ENCODE measurements at places on chromosomes 6 and 20.

- DNase-seq: no peak
These were observed 40.4 kb upstream of the SGK1 start for GRCh38 chr6:134358320-134358719.

GRCh38 chr6:53879608-53880007, 84.8 kb downstream of the LRRC1 start:
- no peak for DNase-seq

GRCh38 chr6:165186041-165186440, 123.4 kb downstream of the C6orf118 start:
- no peak for DNase-seq

DNA sequence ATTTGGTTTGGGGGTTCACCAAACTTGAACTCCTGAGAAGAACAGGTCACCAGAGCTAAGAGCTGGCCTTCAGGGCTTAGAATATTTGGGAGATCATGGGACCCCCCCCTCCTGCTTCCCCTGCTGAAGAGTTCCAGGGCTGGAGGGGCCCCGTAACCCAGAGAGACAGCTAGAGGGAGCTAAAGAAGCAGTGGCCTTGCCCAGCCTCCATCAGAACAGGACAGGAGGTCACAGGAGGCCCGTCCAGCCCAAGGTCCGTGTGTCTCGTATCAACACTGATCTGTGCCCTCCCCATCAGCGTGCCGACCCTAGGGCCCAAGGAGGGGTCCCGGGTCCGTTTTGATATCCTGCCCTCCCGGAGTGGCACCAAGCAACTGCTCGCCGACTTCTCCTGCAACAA, 40.6 kb upstream of the TGM6 start:
- DNase-seq: no peak

- no peak for DNase-seq
These were observed 3.3 kb downstream of the TM9SF4 start for GRCh38 chr20:32112841-32113240.

- no peak for DNase-seq
These were observed 80.0 kb upstream of the FUT9 start for GRCh38 chr6:95935736-95936135.

GRCh38 chr6:170127151-170127550, 163.7 kb downstream of the DLL1 start:
- DNase-seq: no peak

GRCh38 chr6:43978473-43979346, 148.5 kb downstream of the MRPL14 start:
- DNase-seq: no peak

GRCh38 chr6:131268303-131268702, 133.0 kb downstream of the AKAP7 start:
- DNase-seq: no peak
